ENCODE measurements at places on chromosomes 12 and 14. TPM values are rescaled to one million over a fixed set of nuclear protein-coding genes. Genes with fewer than 3 reads are reported as not detected.

PIANP gene
- total RNA-seq: not detected

CRACR2A gene
- 13.2 TPM for total RNA-seq

COX14 gene
- 40.3 TPM for total RNA-seq

SDR9C7 gene
- total RNA-seq: not detected

PGF gene
- 121 TPM for total RNA-seq

HNRNPA1 gene
- 377 TPM for total RNA-seq

PCED1B gene
- total RNA-seq: 0.32 TPM

ETFBKMT gene
- total RNA-seq: 2.8 TPM

HSPB8 gene
- 1.1 TPM for total RNA-seq

PLEKHG7 gene
- total RNA-seq: not detected

ZBTB25 gene
- 4.7 TPM for total RNA-seq

CELA1 gene
- total RNA-seq: not detected

KRT3 gene
- not detected for total RNA-seq

RBP5 gene
- total RNA-seq: 0.38 TPM

MYH6 gene
- not detected for total RNA-seq

AQP5 gene
- under 0.01 TPM for total RNA-seq

ANKS1B gene
- 0.19 TPM for total RNA-seq

PZP gene
- 1.1 TPM for total RNA-seq

FAM181A gene
- not detected for total RNA-seq

GARIN6 gene
- not detected for total RNA-seq

TSHR gene
- total RNA-seq: not detected

B3GNT4 gene
- not detected for total RNA-seq

PPP1R1A gene
- total RNA-seq: not detected

TAS2R42 gene
- total RNA-seq: not detected

SSTR1 gene
- 0.13 TPM for total RNA-seq

TMPRSS12 gene
- total RNA-seq: not detected

SCFD1 gene
- total RNA-seq: 44.0 TPM

IGFBP6 gene
- total RNA-seq: 44.7 TPM

FITM1 gene
- total RNA-seq: not detected

AKAP5 gene
- 0.32 TPM for total RNA-seq
